ENCODE measurements at places on chromosomes 13 and 19. TPM values are rescaled to one million over a fixed set of nuclear protein-coding genes. Genes with fewer than 3 reads are reported as not detected.
A peak's percentile ranks its signal among the peaks of the same experiment; 100 is the strongest.

DNA sequence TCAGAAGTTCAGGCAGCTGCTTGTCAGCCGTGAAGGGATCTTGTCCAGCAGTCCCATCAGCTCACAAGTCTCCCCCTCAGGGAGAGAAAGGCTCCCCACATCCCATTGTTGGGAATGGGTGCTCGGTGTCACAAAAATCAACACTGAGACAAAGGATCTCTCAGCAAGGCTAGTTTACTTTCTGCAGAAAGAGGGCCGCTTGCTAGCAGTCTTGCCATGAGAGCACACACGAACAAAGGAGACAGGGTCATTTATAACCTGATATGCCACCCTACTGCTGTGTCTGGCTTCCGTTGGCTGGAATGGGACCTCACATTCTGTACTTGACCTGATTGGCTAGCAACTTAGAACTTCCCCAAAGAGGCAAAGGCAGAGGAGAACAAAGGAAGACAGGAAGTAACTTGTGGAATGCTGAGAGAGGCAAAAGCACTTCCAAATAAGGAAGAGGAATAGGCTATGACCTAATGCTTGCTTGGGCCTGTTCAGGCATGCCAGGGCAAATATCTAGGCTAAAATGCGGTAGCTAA, 8.7 kb upstream of the IGFL3 start:
- DNase-seq: peak; percentile 88

DNA sequence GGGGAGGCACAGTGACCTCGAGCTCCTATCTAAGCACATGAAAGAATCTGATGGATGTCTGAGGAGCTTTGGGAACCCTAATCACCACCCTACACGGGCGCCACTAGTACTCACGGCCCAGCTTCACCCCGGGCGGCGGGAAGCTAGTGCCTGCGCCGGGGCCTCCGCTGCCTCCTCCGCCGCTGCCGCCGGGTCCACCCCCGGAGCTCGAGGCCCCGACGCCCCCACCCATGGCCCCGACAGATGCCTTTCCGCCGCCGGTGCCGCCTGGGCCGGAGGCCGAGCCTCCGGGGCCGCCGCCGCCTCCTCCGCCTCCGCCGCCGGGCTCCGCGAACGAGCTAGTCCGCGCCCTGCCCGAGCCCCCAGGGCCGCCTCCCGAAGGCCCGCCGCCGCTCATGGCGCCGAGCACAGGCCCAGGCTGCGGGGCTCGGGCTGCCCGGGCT, 312 bp downstream of the GSK3A start:
- no peak for DNase-seq

- DNase-seq: no peak
These were observed 601.0 kb downstream of the FGF9 start for GRCh38 chr13:22271903-22272302.

- no peak for DNase-seq
These were observed 3.4 kb downstream of the PEAK3 start for GRCh38 chr19:2278459-2279158.

DNA sequence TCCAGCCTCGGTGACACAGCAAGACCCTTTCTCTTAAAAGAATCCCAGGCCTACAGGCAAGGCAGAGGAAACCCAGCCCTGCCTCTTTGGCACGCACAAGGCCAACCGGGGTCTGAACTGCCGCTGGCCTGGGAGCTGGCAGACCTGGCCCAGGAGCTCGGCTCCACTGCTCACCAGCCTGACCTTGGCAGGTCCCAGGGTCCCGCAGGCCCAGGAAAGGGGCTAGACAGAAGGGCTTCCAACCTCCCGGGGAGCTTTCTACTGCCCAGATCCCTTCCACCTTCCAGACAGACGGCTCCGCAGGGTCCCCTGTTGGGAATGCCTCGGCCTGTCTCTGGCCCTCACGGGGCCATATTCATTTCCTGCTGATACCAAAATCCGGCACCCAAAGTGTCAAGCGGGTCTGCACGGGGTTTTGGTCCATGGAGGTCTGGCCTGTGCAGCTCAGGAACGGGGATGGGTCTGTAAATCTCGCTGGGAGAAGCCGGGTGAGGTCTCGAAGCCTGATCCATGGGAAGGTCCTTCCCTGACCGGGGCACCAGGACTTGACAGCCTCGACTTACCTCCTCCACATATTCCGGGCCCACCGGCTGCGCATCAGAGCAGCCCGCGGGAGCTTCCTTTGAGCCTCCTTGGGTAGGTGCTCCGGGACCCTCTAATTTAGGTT, 36.6 kb upstream of the MATK start:
- no peak for DNase-seq

DNA sequence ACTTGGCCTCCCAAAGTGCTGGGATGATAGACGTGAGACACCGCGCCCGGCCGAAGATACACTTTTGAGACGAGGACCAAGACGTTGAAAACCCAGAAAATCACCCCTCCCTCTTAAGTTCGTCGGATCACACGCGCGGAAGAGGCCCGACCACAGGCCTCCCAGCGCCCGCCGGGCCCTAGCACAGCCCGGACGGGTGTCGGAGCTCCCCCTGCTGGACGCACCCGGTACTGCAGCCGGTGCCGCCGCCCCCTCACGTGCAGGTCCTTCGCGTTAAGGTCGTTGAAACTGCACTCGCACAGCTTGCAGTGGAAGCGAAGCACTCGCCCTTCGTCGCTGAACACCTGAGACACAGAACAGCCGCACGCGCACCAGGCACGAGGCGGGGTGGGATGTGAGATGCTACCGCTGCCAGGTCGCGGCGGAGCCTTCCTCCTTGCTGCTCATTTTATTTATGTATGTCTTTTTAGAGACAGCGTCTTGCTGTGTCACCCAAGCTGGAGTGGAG, 35.7 kb upstream of the MATK start:
- peak; percentile 22 for DNase-seq

DNA sequence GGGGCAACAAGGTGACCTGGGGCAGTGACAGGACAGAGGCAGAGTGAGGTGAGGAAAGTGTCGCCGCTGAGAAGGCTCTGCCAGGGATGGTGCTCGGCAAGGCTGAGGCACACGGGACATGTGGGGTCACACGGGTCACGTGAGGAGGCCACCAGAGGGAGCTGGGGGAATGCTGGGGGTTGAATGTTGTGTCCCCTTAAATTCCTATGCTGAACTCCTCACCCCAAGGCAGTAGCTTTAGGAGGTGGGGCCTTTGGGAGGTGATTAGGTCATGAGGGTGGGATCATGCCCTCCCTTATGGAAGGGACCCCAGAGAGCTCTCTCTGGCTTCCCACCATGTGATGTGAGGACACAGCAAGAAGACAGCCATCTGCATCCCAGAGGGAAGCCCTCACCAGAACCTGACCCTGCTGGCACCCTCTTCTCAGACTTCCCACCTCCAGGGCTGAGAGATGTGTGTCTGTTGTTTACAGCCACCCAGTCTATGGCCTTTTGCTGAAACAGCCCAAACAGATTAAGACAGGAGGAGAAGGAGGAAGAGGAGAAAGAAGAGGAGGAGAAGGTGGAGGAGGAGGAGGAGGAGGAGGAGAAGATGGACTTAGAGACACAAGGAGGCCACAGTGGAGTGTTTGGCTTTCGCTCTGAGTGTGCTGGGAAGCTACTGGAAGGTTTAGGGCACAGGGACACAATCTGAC, 35.4 kb downstream of the RFX2 start:
- DNase-seq: no peak

DNA sequence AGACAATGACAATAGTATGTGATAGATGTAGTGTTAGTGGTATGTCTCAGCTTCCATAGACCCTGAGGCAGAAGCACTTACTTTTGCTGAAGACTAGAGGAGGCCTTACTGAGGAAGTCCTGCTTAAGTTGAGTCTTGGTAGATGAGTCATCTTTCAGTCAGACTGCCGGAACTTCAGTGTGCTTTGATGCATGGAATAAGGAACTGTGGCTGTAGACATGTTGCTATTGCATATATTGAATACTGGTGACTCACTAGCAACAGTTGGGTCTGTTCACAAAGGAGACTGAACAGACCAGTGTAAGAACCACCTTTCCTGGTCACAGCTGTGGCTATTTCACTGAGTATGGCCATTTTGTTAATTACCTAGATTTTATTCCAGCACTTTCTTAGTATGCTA, 1000.6 kb downstream of the OLFM4 start:
- peak; percentile 37 for DNase-seq

GRCh38 chr13:106649495-106649894, 81.6 kb upstream of the ARGLU1 start:
- DNase-seq: no peak

DNA sequence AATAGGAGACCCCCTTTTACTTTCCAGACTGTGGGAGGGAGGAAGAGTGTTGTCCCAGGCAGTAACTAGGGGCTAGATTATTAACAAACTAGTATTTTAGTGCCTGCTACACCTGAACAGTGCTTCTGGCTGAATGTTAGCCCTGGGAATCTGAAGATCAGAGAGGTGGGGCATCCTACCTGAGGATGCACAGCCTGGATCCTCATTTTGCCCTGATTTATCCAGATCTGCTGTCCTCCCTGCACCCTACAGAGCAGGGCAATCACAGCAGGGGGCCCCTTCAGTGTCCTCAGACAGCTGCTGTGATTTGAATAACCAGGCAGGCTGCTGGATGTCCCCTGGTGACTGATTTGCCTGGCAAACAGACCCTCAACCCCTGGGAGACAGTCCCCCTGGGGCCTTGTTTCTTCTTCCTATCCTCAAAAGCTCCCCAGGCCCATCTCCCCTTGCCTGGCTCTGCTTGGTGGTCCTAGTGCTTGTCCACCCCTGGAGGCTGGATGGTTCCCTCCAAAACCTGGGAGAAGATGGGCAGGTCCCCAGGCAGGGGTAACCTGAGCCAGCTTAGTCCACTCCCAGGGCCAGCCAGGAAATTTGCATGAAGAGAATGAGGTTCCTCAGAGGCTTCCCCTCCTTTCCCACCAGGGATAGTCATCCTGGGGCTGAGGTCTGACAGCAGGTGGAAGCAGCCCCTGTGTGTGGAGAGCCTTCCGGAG, at the start of gene OVOL3:
OVOL3 (plus strand) TSS at position 657 of the 713 bp plus-strand sequence. CDS start 60 bp downstream, outside the sequence.
- no peak for DNase-seq

- DNase-seq: no peak
These were observed 244.5 kb downstream of the SPRY2 start for GRCh38 chr13:80096383-80096782.

DNA sequence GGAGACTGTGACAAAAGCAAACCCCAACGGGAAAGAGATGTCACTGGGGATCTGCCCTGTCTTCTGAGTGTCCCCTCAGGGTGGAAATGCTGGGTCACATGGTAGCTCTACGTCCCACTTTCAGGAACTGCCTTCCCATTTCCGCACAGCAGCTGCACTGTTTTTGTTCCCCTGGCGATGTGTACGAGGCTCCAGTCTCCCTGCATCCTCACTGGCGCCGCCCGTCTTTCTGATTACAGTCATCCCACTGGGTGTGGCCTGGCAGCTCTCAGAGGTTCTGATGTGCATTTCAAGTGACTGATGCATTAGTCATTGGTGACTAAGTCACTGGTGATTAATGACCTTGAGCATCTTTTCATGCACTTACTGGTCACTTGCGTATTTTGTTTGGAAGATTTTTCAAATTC, 21.2 kb downstream of the PCID2 start:
- peak; percentile 98 for DNase-seq

GRCh38 chr19:28468701-28469459, 744.1 kb downstream of the UQCRFS1 start:
- DNase-seq: no peak

- no peak for DNase-seq
These were observed 470.3 kb downstream of the PCDH20 start for GRCh38 chr13:60945396-60945795.

DNA sequence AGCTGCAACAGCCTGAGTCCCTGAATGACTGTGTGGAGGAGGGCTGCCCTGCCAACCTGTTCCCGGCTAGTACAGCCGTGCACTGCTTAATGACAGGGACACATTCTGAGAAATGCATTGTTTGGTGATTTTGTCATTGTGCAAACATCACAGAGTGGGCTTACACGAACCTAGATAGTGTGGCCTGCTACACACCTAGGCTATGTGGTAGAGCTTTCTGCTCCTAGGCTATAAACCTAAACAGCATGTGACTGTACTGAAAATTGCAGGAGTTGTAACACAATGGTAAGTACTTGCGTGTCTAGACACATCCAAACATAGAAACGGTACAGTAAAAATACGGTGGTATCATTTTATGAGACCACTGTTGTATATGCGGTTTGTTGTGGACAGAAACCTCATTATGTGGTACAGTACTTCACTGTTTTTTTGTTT, 35.0 kb downstream of the VASP start:
- DNase-seq: no peak

GRCh38 chr13:80388506-80388905, 47.6 kb upstream of the SPRY2 start:
- DNase-seq: no peak

DNA sequence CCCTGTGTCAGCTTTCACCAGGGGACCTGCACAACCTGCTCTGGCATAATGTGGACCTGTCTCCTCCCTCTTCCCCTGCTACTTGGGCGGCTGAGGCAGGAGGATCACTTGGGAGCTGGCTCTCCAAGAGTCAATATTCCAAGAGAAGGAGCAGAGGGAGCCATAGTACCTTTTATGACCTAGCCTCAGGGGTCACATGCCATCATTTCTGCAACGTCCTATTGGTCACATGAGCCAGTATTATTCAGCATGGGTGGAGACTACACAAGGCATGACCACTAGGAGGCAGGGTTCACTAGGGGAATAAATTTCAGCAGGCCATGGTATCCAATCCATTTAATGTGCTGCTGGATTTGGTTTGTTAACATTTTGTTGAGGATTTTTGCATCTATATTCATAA, 12.0 kb upstream of the SHFL start:
- DNase-seq: no peak

- DNase-seq: no peak
These were observed 29.0 kb downstream of the LILRB4 start for GRCh38 chr19:54691582-54692297.

The KL gene
- total RNA-seq: not detected

The COL5A3 gene
- 0.12 TPM for total RNA-seq

The CYP4F22 gene
- total RNA-seq: not detected

The ZNF85 gene
- 0.40 TPM for total RNA-seq

The JSRP1 gene
- not detected for total RNA-seq

The ZNF865 gene
- 1.3 TPM for total RNA-seq

The CGB5 gene
- total RNA-seq: not detected

The ZSCAN18 gene
- total RNA-seq: 20.1 TPM

The TNNT1 gene
- 25.1 TPM for total RNA-seq

The IGFL3 gene
- total RNA-seq: not detected

The SIGLECL1 gene
- total RNA-seq: not detected

The PCDH8 gene
- total RNA-seq: not detected

The ZNF729 gene
- total RNA-seq: not detected

The PSG11 gene
- total RNA-seq: not detected

The PEAK3 gene
- total RNA-seq: not detected

The ZNF253 gene
- total RNA-seq: 1.5 TPM
